Immature natural killer cell (primary cell): ENCODE measurements at places on chromosomes 6 and 20. TPM values are rescaled to one million over a fixed set of nuclear protein-coding genes. Genes with fewer than 3 reads are reported as not detected.

The BTNL2 gene
- polyA plus RNA-seq, result not detected

The TGM2 gene
- not detected for polyA plus RNA-seq

The PRSS35 gene
- polyA plus RNA-seq, result 0.30 TPM

The ZNF341 gene
- polyA plus RNA-seq, result 1.7 TPM

The ZBP1 gene
- 43.5 TPM for polyA plus RNA-seq

The RIPPLY2 gene
- not detected for polyA plus RNA-seq

The CRISP2 gene
- polyA plus RNA-seq, result not detected

The SIGLEC1 gene
- polyA plus RNA-seq, result 0.13 TPM

The AVP gene
- polyA plus RNA-seq, result not detected

The TPMT gene
- 20.6 TPM for polyA plus RNA-seq

The SAMD5 gene
- not detected for polyA plus RNA-seq

The MLIP gene
- not detected for polyA plus RNA-seq

The STMND1 gene
- not detected for polyA plus RNA-seq

The PEX7 gene
- 3.9 TPM for polyA plus RNA-seq

The EDN1 gene
- not detected for polyA plus RNA-seq

The CST2 gene
- polyA plus RNA-seq, result not detected

The ZC3H12D gene
- polyA plus RNA-seq, result not detected

The RPL10A gene
- polyA plus RNA-seq, result 805 TPM
